ENCODE measurements at places on chromosomes 13 and 19.

DNA sequence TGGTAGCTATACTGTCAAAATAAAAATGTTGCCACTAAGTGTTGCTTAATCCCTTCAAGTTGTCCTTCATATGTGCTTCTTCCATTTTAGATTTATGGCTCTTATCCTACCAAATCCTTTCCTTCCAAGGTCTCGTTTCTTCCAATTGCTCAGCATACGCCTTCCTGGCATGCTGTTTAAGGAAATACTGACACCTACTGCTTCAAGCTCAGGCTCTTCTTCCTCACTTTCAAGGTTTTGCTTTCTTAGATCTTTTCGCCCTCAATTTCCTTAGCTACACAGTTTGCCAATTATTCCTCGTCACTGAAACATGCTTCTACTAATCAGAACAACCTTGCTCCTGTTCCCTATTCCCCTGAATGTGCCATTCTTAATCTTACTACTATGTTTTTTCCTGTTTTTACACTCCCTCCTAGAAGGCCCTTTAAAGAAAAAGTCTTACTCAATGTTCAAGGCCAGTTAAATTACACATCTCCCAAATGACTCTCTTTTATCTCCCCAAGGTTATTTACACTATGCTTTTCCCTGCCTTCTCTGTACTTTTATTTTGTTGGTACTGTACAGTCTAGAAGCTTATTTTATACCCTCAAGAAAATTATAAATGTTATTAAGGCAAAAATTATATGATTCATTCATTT is 343.1 kb downstream of the MZT1 start:
- DNase-seq: no peak

DNA sequence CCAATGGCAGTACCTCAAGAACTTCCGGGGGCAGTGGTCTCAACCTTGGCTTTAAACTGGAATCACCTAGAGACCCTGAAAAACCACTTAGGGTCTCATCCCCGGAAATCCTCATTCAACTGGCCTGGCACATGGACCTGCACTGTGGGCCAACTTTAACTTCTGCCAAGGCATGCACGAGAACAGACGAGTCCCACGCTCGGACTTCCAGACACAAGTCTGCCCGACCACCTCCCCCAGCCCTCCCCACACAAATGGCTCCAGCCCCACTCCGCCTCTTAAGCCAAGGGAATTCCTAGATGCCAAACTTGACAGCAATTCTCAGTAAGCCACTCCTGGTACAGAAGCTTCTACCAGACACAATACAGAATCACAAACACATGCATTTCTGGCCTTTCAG is 114.0 kb downstream of the STK24 start:
- no peak for DNase-seq

GRCh38 chr13:103156346-103156998 is 90.3 kb upstream of the SLC10A2 start:
- DNase-seq: peak; percentile 65

DNA sequence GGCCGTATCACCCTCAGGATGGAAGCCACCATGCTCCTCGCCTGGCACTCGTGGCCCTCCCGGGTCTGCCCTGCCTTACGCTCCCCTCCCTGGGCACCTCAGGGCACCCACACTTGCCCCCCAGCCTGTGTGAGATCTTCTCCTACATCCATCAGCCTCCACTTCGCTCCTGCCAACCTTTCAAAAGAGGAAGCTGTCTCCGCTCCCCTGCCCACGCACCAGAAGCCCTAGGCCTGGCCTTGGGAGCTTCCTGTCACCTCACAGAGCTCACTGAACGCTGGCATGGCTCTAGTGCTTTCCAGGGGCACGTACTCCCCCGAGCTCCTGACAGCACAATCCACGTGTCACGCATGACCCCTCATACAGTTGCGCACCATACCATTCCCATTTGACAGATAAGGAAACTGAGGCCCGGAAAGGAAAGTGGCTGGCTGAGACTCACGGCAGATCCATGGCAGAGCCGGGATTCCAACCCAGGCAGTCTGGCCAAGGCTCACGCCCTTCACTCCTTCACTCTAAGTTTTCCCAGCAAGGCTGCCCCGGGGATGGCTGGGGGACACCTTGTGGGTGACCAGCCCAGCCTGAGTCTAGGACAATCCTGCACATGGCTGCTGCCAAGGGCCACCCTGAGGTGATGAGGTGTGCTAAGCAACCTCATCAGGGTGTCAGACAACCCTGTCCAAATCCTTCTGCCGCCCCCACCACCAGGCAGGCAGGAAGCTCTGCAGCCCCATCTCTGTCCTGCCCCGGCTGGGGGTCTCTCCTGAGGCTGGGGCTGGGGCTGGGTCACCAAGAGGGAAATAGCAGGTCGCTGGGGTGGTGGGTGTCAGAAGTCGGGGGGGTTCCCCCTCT is 19.3 kb downstream of the PPP1R12C start:
- no peak for DNase-seq

DNA sequence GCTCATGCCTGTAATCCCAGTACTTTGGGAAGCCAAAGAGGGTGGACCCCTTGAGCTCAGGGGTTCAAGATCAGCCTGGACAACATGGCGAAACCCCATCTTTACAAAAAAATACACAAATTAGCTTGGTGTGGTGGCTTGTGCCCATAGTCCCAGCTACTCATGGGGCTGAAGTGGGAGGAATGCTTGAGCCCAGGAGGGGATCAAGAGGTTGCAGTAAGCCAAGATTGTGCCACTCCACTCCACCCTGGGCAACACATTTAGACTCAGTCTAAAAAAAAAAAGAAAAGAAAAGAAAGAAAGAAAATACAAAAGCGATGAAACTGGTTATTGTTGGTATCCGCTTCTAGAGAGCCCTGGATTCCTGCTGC is 597.4 kb downstream of the UQCRFS1 start:
- no peak for DNase-seq

DNA sequence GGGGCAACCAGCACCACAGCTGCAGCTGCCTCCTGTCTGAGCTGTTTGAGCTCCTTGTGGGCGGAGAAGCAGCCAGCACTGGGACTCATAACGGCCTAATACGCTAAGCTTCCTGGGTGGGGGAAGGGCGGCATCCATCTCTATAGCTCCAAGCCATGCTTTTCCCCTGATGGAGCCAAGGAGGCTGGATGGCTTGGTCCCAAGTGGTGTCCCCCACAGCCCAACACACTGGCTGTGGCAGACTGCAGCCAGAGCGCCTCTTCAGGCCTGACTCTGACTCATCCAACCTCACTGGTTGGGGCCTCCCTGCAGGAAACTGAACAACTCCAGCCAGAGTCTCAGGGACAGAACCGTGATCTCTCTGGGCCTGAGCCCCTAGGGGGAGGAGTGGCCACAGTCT is 537.3 kb downstream of the SUCLA2 start:
- DNase-seq: no peak

DNA sequence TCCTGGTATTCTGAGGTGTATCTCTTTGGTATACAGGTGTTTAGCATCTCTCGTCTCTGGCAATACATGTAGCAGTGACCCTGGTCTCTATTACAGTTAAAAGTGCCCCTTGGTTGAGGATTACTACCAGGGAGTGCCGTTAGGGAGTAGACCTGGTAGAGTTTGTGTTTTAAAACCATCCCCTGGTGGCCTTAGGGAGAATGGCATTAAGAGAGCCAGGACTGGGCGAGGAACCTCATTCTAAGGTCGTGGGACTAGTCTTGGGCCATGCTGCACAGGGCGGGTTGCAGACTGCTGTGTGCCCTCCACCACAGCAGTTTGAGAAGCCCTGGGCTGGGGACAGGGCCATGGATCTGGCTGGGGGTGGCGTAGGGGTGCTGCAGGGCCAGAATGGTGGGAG is 35.0 kb downstream of the B3GLCT start:
- no peak for DNase-seq

GRCh38 chr19:41785653-41786052 is 10.7 kb upstream of the CEACAM3 start:
- peak; percentile 7 for DNase-seq

GRCh38 chr13:38430796-38431195 is 81.1 kb downstream of the UFM1 start:
- no peak for DNase-seq

- DNase-seq: no peak
These were observed 109.5 kb downstream of the TBC1D4 start for GRCh38 chr13:75372517-75372916.

DNA sequence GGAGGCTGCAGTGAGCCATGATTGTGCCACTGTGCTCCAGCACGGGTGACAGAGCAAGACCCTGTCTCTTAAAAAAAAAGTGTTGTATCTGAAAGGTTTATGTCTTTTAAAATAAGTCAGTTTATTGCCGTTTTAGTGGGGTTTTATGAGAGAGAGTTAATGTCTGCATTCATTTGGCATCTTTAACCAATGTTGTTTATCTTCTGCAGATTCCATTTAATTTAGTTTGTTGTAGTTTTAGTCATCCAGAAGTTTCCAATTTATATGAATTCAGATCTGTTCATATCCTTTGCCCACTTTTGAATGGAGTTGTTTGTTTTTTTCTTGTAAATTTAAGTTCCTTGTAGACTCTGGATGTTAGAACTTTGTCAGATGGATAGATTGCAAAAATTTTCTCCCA is 36.7 kb upstream of the LPAR6 start:
- DNase-seq: no peak

DNA sequence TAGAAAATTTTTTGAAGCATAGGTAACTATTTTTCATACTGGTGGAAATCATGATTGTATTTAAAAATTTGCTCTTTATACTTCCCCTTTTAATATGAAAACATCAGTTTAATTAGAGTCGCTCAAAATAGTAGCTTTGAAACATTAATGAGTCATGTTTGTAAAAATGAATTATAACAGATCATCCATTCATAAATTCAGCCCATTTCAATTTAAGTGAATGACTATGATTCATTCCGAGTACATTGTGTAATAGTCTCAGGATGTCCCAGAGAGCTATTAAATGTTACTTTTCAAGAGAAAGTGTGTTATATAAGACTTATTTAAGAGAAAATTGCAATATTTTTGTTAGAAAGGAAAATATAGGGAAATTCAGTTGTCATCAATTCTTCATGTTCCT is 111.0 kb downstream of the FNDC3A start:
- DNase-seq: no peak

- DNase-seq: no peak
These were observed 203.5 kb upstream of the UBL3 start for GRCh38 chr13:30053939-30054338.

GRCh38 chr19:1102407-1103131 is 1.2 kb upstream of the GPX4 start:
- no peak for DNase-seq

DNA sequence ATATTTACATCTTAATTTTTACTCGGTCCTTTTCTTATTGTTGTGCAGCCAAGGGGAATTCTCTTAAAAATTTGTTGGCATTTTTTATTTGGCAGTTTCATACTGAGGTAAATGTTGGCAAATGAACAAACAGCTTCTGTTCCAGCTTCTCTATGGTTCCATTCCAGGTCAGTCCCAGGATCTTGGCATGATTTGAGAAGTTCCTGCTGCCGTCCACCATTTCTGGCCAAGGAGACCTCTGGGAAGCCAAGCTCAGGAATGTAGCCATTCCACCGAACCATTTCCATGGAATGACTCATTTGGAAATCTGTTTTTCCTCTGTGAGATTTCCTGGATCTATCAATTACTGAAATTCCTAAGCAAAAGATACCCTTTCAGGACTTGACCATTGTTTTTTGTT is 43.9 kb downstream of the SLC10A2 start:
- no peak for DNase-seq

DNA sequence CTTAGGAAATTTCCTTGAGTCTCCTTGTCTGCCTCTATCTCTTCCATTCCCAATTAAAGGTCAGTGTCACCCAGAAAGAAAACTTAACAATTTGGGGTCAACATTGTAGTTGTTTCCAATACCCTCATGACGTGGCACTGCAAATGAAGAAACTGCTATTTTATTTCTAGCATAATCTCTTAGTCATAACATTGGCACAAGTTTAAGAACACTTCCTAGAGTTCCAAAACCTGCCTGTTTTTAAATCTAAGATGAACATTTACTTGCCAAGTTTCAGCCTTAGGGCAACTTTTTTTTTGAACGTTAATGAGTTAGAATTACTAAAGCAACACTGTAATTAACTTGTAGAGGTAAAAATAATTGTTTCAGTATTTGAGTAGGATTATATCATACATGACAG is 108.0 kb downstream of the LMO7 start:
- no peak for DNase-seq

GRCh38 chr13:26377038-26377437 is 123.1 kb downstream of the CDK8 start:
- DNase-seq: no peak

- DNase-seq: no peak
These were observed 5.8 kb downstream of the MARK4 start for GRCh38 chr19:45256836-45257235.

GRCh38 chr13:36981156-36981743 is 17.9 kb downstream of the ALG5 start:
- DNase-seq: no peak

- no peak for DNase-seq
These were observed 28.2 kb upstream of the TMEM255B start for GRCh38 chr13:113730831-113731191.

DNA sequence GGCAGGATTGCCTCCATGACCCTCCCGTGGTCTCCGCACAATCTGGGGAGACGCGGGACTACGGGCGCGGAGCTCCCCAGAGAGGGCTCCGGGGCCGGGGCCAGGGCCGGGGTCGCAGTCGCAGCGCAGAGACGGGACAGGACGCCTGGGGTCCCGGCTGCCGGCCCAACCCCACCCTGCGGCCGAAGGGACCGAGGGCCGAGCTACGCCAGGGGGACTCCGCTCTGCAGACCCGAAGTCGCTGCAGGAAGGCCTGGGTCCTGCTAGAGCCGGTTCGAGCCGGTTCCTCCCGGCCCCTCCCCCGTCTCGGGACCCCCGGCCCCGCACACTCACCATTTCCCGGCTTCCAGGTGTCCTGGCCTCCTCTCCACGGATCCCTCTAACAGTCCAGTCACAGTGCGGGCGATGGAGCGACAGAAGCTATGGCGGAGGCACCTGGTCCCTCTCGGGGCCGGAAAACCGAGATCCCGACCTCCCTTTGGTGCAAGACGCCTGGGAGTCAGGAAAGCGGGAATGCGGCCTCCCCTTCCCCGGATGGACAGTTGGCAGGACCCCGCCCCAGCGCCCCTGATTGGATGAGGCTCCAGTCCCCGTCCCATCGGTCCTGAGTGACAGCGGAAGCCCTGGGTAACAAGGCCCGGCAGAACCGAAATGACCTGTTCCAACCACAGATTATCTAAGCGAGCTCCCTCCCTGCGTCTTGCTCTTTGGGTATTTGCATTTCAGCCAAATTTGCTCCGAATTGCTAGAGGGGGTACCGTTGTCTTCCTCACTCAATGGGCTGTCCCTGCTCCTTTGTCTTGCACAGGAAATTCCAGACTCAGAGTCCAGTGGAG is at the start of gene ZNF625:
Gene ZNF625 (minus strand): TSS at position 512 of the 836 bp plus-strand sequence. CDS start 176 bp downstream, at position 336.
- peak; percentile 67 for DNase-seq

GRCh38 chr19:52212572-52213255 is 22.9 kb downstream of the PPP2R1A start:
- no peak for DNase-seq

DNA sequence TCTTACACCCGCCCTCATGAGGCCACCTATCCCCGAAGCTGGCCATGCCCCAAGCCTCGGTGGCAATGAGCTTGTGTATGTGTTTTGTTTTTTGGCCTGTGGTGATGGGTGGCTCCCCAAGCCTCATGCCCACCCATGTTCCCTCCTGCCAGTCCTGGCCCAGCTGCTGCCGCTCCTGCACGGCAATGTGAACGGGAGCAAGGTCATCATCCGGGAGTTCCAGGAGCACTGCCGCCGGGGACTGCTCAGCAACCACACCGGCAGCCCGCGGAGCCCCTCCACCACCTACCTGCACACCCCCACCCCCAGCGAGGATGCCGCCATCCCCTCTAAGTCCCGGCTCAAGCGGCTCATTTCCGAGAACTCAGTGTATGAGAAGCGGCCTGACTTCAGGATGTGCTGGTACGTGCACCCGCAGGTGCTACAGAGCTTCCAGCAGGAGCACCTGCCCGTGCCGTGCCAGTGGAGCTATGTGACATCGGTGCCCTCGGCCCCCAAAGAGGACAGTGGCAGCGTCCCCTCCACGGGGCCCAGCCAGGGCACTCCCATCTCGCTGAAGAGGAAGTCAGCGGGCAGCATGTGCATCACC is 24.6 kb downstream of the UBXN6 start:
- no peak for DNase-seq
